Breast epithelium (tissue), 4 donors: ENCODE measurements at places on chromosomes 1 and 21. TPM values are rescaled to one million over a fixed set of nuclear protein-coding genes. Genes with fewer than 3 reads are reported as not detected.

The HSPB7 gene
- total RNA-seq = 8.8 TPM

The NLRP3 gene
- 7.8 TPM for total RNA-seq

The MTARC1 gene
- 47.9 TPM for total RNA-seq

The HSF2BP gene
- 1.3 TPM for total RNA-seq

The S1PR1 gene
- 28.2 TPM for total RNA-seq

The ACKR1 gene
- 81.9 TPM for total RNA-seq

- DNase-seq = no peak
These were observed 780.6 kb downstream of the BRINP3 start for GRCh38 chr1:189697113-189697512.

DNA sequence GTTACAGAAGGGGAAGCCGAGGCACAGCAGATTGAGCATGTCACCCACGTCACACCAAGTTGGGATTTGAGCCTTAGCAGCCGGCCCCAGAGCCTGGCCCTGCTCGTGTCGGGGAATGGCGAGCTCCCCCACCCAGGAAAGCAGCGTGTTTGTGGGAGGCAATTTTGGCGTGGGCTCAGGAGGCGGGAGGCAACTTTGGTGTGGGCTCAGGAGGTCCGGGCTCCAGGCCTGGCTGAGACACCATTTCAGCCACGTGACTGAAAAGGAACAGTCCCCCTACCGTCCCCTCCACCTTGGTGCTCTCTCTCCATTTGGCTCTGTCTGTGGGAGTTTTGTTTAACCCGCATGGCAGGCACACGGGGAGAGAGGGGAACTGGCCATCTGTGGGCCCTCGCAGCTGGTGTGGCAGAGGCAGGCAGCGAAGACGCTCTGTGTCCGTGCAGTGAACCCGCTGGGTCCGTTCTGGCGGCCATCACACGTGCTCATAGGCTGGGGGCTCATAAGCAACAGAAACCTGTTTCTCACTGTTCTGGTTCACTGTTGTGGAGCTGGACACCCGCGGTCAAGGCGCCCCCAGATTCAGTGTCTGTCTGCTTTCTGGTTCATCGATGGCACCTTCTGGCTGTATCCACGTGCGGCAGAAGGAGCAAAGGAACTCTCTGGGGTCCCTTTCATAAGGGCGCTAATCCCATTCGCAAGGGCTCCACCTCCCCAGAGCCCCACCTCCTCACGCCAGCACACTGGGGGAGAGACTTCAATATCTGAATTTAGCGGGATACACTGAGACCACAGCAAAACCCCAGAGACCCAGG is 110.2 kb downstream of the CRYAA start:
- DNase-seq = no peak

DNA sequence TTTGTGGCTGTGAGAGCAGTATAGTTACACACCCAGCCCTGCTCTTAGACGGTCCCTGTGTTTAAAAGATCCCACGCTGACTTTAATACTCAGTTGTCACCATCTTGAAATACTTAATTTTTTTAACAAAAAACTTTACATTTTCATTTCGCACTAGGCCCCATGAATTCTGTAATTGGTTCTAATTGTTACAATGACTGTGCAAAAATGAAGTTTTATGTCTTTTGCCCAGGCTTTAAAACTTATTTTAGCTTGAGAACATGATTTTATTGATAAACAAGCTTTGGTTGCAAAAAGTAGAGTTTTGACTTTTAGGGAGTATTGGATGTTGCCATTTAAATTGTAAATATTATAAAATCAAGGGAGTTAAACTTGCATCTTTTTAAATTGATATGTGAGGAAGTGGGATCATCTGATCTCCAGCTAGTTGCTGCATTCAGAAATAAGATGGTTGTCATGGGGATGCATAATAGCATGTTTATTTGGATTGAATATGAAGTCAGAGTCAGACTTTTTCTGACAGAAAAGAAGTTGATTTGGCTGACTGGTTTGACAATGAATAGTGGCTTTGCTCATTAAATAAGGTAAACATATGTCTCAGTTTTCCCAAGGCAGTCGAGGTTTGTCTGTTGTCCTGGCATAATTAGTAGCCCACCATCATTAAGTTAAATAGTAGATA is 23.0 kb upstream of the CRP start:
- no peak for DNase-seq

GRCh38 chr1:107499139-107499744 is 358.4 kb downstream of the NTNG1 start:
- no peak for DNase-seq

GRCh38 chr1:51310871-51311613 is 19.3 kb downstream of the TTC39A start:
- DNase-seq = no peak

DNA sequence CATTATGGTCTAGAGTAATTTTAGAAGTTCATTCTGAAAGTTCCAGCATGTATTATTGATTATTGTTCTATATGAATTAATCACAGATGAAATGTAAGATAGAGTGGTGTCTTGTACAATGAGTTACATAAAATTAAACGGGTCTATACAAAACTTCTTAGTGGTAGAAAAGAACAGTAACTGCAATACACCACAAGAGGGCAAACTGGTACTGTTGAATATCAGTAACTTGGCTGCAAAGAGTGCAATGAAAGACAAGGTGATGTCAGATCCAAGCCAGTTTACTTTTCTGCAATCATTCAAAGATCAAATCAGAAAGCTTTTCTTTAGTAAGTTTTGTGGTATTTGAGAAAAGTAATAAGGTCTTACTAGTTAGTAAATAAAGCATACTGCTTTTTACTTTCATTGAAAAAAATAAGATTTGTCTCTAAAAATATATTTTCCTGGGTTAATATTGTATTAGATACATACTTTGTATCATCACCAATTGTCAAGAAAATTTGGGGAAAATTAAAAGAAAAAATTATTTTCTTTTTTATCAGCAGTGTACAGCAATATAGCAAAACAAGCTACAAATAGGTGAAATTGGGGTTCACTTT is 66.4 kb upstream of the BTG3 start:
- no peak for DNase-seq

DNA sequence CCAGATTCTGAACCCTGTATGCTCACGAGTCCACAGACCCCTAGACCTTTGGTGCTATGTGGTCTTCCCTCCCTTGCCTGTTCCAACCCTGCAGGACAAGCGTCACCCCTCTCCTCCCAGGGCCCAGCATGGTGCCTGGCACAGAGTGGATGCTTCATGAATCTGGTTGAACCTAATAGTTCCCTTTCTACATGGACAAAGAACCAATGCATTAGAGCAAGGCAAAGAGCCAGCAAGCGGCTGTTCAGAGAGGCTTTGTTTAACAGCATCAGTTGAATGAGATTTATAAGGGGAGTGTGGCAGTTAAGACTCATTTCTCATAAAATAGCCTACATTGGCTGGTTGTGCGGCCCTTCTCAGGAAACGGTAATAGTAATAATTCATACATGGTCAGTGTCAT is 14.9 kb downstream of the SLC26A9 start:
- DNase-seq = no peak

DNA sequence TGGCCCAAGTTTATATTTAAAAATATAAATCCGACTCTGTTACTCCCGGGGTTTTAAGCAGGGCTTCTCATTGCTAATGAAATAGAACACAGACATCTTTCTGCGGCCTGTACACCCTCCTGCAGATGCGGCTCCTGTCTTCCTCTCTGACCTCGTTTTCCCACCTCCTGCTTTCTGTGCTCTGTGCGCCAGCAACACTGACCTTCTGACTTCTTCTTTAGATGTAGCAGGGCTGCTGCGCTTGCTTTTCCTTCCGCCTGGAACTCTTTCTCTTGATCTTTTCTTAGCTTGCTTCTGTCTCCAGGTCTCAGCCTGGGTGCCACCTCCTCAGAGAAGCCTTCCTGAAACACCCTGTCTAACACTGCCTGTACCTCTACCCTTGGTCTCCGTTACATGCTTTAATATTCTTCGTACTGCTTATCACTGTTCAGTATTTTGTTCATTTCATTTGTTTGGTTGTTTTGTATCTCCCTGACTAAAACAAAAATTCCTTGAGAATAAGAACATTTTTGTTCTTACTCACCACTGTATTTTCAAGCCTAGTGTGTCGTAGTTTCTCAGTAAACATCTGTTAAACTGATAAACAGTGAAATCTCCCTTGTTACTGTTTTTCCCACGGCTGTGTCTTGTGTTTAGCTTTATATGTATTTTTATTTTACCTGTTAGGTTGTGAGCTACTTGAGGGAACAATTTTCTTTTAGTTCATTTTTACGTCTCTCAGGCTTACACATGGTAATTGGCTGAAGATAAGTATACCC is 79.0 kb downstream of the ST3GAL3 start:
- no peak for DNase-seq

- DNase-seq = no peak
These were observed 9.2 kb downstream of the BACH1 start for GRCh38 chr21:29307718-29308455.

DNA sequence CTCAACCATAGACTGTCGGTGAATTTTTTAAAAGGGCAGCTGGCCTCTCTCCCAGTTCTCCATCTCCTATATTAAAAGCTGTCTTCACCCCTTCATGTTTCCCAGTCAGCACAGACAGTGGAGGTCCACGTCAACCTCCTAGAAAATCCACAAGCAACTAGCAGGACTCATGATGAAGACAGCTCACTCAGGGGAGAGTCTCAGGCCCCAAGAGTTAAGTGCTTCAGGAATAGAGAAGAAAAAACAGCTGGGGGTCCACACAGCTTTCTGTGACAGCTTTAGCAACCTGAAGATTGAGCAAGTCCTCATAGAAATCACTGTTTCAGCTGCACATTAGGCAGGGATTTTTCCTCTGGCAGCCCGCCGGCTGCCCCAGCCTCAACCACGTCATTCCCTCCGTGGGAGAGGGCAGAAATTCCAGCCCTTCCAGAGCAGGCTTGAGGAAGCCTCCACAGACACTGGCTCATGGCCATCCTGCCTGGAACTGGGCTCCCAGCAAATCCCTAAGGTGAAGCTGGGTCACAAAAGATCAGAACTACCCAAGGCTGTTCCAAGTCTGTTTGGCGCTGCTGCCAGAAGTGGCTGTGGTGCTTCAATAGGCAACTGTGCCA is 15.2 kb downstream of the GPR161 start:
- peak; percentile 55 for DNase-seq

GRCh38 chr1:85615586-85616363 is 35.2 kb downstream of the CCN1 start:
- no peak for DNase-seq

- DNase-seq = no peak
These were observed 22.2 kb upstream of the KCNJ15 start for GRCh38 chr21:38234395-38235142.

DNA sequence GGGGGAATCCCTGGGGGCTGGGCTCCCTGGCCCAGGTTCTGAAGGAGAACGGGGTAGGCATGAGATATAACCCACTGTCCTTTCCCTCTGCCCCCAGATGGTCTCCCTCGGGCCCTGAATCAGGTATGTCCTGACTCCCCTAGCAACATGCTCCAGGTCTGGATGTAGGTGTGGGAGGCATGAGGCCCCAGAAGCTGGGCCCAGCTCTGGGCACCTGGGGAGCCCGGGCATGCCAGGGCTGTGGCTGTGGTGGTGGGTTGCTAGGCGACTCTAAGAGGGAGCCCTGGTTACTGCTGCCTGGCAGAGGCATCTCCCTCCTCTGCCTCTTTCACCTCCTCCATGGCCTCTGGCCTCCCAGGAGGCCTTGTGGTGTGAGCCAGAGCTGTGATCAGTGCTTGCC is 16.2 kb downstream of the FOXO6 start:
- no peak for DNase-seq

DNA sequence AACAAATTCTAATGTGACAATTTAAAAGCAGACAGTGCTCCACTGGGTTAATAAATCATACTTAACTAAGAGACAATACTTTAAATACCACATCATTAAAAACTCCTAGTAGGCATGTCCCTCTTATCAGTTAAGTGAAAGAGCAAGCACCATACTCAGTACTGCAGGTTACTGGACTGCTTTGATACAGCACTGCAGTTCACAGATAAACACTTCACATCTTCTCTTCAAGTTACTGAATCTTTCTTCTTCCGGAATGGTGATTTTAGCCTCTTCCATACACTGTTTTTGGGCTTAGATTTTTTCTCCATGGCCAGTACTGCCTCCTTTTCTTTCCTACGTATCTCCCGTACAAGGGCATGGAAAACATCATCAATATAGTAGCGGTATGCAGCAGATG is 11.0 kb downstream of the RIT1 start:
- no peak for DNase-seq

DNA sequence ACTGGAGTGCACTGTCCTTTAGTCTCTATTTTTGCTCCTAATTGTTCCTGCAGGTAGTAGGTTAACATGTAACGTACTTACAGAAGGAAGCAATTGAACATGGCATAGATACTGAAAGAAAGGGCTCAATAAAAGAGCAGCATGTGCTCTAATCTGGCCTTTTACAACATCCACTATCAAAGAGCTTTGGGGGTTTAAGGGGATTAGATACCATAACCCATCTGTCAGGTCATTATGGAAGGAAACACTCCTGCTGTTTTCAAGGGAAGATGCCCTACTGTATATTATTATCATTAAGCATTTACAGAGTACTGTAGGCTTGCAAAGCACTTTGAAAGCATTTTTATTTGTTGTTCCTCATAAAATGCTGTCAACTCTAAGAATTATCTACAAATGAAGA is 152.8 kb downstream of the TTLL7 start:
- no peak for DNase-seq

DNA sequence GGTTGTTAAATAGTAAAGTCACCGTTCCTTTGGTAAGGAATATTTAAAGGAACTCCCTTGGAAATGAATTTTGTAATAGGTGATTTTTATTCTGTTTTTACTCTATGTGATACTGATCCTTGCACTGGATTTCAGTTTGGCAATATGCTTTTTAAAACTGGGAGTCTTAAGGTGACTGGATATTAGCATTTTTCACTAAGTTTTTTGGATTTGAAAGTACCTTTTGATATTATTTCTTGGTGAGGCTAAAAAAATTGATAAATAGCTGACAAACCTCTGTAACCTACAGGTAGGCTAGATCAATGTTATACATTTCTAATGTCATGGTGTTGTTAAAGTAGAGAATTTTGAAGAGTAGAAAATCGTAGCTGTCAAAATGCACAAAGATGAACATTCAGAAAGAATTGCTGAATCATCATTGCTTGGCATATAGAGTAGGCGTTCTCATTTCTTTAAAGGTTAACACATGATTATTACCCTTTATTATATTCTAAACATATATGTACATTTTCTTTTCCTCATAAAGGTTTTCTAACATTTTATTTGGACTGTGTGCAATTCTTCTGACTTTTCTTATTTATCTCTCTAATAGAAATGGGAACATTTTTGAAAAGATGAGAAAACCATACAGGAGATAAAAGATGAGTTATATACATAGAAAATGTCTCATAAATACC is 1.5 kb upstream of the DNAJB4 start:
- DNase-seq = no peak

DNA sequence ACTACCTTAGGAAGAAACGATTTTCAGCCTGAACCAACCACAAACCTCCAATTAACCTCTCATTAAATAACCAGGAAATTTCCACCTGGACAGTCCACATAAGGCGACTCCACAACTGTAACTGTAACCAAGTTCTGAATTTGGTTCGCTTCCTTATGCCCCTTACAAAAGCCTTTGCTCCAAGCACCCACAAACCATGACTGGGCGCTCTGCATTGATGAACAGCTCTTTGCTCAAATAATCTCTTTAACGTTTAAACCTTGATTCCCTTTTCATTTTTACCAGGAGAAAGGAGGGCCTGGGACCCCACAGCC is 38.2 kb upstream of the ZNF124 start:
- DNase-seq = no peak

- no peak for DNase-seq
These were observed 746 bp downstream of the MIS18A start for GRCh38 chr21:32278103-32278502.

GRCh38 chr1:84995484-84996334 is 1.2 kb downstream of the MCOLN2 start:
- DNase-seq = no peak
